ENCODE measurements at places on chromosomes 1 and 21.

DNA sequence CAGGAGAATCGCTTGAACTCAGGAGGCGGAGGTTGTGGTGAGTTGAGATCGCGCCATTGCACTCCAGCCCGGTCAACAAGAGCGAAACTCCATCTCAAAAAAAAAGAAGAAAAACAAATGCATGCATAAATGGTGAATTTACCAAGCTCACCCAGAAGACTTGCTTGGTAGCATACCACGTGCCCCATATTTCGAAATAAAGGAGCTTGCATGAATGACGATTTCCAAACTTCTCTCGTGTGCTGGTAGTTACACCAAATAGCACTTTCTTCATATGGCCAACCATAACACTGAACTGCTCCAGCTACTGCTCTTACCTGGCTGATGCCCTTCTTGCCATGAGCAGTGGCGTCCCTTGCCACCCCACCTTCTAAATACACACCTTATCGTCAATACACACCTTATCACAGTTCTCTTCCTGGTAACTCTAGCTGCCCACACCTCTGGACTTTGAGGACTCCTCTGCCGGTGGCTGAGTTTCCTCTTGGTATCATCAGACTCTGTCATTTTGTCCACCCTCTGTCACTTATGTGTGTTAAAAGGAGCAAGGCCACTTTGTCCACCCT, 2.8 kb downstream of the DOP1B start:
- DNase-seq = no peak

DNA sequence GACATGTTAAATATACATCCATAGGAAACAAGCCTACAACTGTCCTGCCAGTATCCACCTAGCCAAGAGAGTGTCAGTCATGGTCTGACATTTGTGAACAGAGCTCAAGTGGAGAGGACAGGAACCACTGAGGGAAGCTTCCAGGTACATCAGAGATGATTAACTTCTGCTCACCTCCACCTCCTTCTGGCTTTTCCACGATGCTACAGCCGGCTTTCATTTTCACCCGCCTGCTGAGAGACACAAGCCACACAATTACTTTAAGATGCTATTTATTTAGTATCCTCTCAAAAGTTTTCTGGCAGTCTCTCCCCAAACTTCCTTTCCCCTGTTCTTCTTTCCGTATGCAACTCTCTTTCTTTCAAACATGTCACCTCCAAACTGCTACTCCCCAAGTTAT, 2.1 kb downstream of the ETV3 start:
- DNase-seq = no peak

GRCh38 chr1:16212251-16212961, at the start of gene ARHGEF19:
ARHGEF19 (minus strand) TSS chr1:16212652; CDS start chr1:16209054, 3,598 bp downstream.
- no peak for DNase-seq

GRCh38 chr21:29875036-29875716, 64.6 kb downstream of the GRIK1 start:
- DNase-seq = no peak

GRCh38 chr1:6035719-6036118, 10.0 kb upstream of the KCNAB2 start:
- no peak for DNase-seq

DNA sequence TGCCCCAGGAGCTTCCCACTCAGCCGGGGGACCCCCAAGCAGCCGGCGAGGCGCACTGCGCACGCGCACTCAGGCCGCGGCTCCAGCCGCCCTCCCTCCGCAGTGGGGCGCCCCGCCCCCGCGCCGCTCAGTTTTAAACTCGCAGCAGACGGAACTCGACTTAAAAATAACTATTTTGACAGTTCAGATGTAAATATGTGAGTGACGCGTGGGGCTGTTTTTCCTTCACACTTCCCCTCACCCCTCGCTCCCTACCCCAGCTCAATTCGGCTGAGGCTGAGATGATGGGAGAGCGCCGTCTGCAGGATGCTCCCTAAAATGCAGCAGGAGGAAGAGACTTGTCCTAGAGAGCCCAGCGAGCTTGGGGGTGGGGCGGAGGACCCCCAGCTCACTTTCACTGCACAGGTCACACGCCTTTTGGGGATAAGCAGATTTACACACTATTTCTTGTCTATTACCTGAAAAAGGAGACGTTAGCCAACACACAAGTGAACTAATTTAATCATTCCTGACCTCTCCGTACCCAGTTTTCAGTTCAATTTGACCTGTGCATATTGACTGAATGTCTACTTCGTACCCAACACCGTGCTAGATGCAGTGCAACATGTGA, 8.9 kb upstream of the LEMD1 start:
- no peak for DNase-seq

- no peak for DNase-seq
Observed at GRCh38 chr21:32276671-32277070, 2.2 kb downstream of the MIS18A start.

- no peak for DNase-seq
Observed at GRCh38 chr1:203720242-203720641, 44.7 kb upstream of the LAX1 start.

DNA sequence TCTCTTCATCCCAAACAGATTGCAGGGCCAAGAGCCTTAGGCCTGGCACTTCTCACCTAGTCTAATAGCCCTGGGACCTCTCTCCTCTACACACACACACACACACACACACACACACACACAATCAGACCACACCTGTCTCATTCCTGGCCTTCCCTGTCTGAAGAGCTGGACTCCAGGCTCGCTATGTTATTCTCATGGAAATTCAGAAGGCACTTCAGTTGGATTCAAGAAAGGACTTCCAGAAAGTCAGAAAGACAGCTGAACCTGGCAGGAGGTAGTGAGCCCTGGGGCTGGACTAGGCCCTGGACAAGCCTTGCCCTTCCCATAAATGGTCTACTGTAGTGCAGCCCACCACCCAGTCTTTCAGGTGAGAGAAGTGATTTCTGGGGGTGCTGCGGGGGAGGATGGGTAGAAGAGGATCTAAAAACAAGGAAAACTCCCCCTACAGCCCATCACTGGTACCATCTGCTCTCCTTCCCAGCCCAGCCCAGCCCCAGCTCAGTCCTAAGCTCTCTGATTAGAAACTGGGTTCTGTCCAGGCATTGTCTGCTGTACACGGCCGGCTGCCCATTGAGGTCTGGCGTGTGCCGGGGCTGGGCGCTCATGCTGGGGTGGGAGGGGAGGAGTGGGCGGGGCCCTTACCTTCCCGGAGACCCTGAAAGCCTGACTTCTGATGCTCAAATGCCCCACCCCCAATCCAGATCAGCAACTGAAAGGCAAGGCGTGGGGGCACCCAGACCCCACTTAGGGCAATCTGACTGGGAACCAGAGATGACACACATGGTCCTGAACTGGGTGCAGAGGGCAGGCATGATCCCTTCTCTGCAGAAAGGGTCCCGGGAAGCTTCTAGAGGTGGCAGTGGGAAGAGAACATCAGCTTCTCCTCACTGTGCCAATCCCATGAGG, 2.5 kb downstream of the KIF21B start:
- DNase-seq = no peak

GRCh38 chr1:45863218-45863617, 59.8 kb downstream of the MAST2 start:
- DNase-seq = no peak

GRCh38 chr1:46203738-46204405, 738 bp downstream of the LURAP1 start:
- DNase-seq = no peak

- DNase-seq = no peak
Observed at GRCh38 chr1:116853680-116854402, 55.9 kb upstream of the PTGFRN start.

- no peak for DNase-seq
Observed at GRCh38 chr1:37875833-37876232, 16.4 kb upstream of the MTF1 start.

DNA sequence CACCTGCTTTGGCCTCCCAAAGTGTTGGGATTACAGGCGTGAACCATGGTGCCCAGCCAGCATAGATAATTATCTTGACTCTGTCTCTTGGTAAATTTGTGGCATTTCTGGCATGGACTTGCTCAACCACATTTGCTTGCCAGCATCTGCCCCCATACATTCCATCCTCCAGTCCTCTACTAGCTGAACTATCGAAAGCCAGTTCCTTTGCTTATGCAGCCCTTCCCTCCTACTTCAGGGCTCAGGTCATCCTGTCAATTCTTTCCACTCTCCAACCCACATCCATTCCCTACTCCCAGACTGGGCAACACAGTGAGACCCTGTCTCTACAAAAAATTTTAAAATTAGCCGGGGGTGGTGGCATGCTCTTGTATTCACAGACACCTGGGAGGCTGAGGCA, 13.0 kb upstream of the UQCRHL start:
- DNase-seq = no peak

GRCh38 chr1:228837032-228837431, 101.8 kb downstream of the RHOU start:
- no peak for DNase-seq

DNA sequence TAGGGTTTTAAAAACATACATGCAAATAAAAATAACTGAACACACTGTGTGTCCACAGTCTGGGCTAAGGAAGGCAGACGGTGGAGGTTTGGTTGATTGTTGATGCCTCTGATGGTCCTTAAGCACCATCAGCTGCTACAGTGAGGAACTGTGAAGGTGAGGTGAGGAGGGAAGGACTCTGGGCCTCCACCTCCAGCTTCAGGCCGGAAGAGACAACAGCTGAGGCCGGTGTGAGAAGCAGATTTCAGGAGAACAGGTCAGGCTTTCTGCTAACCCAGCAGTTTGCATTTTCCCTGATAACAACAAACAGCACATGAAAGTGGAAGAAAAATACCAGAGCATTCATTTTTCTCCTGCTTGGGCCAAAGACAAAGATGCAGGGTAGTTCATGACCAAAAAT, 189.9 kb upstream of the AJAP1 start:
- DNase-seq = no peak

DNA sequence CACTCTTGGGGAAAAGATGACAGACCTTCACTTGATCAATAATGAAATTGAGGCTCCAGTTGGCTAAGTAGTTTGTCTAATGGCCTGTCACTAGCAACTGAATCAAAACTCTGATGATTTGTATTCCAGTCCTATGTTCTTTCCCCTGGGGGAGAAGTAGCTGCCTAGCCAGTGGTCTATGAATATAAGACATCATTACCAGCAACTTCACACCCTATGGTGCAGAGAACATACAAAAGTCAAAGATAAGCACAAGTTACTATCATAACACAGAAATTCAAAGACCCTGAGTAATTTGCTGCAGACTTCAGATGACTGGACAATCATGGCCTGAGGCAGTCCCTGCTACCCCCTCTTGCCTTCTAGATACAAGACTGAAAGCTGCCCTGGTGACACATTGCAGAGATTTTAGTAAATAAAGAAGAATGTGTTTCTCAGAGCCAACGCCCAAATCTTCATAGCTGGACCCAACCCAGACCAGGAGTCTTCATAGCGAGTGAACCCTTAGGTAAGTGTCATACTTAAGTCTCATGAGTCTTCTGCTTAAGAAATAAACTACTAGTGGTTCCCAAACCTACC, 993 bp downstream of the PDZK1 start:
- DNase-seq = no peak

GRCh38 chr1:1243807-1244191, 2.7 kb downstream of the C1QTNF12 start:
- DNase-seq = no peak

DNA sequence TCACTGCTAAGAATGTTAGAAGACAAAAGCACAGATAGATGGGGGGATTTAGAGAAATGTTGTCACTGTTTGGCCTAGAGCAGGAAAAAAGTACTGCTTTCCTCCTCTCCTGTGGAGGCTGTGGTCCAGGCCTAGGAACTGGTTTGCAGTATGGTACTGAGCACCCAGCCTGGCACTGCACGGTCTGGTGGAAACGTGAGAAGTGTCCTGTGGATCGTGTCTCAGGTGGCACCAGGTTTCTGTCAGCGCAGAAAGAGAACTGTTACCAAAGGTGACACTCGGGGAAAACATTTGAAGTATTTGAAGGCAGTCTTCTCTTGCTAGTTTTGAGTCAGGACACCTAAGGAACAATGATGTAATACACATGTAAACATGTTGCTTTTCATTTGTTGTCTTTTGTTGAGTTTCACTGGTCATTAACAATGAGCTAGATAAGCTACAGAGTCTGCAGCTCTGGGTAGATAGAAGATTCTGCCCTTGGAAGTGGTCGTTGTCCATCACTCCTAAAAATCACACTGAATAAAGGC, 63.0 kb downstream of the B3GALNT2 start:
- DNase-seq = no peak

DNA sequence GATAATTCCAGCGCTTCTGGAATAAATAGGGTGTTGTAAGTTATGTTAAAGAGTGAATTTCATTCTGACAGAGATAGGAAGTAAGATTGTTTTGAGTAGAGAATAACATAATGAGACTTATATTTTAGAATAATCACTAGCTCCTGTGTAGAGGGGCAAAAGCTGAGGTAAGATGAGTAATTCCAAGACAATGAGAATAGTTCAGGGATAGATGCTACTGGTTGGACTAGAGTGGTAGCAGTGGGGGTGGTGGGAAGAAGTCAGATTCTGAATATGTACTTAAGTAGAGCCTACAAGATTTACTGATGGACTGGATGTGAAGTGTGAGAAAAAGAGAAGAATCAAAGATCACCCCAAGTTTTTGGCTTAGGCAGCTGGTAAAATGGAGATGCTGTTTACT, 23.3 kb upstream of the MOV10 start:
- DNase-seq = no peak

GRCh38 chr1:206002871-206003801, at the start of gene RAB7B:
RAB7B (minus strand) TSS chr1:206003395; CDS start chr1:205994135, 9,260 bp downstream.
- DNase-seq = no peak

DNA sequence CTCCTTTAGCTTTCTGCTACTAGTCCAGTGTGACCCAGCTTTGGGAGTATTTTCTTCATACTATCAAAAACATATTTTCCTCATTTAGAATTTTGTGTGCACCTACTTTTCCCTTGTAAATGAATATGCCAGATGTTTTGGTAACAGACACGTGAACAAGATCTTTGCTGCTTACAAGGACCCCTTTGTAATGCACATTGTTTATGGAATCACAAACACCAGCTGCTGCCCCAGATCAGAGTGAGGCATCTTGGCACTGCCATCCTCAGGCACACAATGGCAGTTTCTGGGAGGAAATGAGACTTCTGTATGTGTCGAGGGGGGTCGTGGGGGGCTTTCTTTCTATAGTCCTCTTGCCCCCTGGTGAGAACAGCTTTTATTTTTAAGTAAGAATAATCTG, 115.7 kb downstream of the RGL1 start:
- no peak for DNase-seq

- DNase-seq = no peak
Observed at GRCh38 chr1:6507461-6507911, 16.0 kb upstream of the PLEKHG5 start.

GRCh38 chr1:34618381-34618780, 136.5 kb upstream of the GJB5 start:
- no peak for DNase-seq

Measured in activated CD8-positive, alpha-beta memory T cell treated with anti-CD3 and anti-CD28 coated beads for 4 hours (primary cell).